ENCODE measurements at places on chromosomes 5 and 9.

DNA sequence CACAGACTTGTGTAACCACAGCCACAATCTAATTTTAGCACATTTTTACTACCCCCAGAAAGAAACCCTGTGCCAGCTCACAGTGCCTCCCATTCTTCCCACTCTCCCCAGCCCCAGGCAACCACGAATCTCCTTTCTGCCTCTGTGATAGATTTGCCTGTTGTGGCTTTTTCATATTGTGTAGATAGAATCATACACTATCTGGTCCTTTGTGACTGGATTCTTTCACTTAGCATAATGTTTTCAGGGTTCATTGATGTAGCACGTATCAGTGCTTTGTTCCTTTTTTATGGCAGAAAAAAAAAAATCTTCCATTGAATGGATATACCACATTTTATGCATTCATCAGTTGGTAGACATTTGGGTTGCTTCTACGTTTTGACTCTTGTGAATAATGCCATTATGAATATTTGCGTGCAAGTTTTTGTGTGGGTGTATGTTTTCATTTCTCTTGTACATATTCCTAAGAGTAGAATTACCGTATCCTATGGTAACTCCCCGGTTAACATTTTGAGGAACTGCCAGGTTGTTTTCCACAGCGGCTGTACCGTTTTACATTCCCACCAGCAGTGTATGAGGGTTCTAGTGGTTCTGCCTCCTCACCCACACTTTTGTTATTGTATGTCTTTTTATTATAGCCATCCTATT, 64.5 kb downstream of the RCL1 start:
- DNase-seq, result no peak

- DNase-seq, result no peak
Observed at GRCh38 chr9:100219347-100219746, 120.3 kb downstream of the INVS start.

- DNase-seq, result peak; percentile 80
Observed at GRCh38 chr9:127903557-127904475, 4.4 kb upstream of the ST6GALNAC6 start.

GRCh38 chr9:132235894-132236661, 74.2 kb downstream of the NTNG2 start:
- peak; percentile 74 for DNase-seq

- DNase-seq, result no peak
Observed at GRCh38 chr5:13643734-13644133, 300.8 kb downstream of the DNAH5 start.

DNA sequence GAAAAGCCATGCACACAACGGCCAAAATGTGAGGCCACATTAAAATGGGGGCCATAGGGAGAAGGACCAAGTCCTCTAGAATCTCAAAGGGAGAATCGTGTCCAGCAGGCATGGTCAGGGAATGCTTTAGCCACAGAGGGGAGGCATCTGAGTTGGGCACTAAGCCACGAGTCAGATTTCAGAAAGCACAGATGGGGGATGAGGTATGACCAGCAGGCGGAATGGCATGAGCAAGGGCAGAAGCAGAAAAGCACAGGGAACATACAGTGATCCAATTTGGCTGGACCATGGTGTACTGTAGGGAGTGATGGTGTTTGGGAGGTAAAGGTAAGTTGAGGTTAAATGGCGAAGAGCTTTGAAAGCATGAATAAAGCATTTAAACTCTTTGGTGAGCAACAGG, 214.6 kb downstream of the TLE1 start:
- no peak for DNase-seq

GRCh38 chr9:90680534-90680933, 37.9 kb upstream of the DIRAS2 start:
- no peak for DNase-seq

- peak; percentile 84 for DNase-seq
Observed at GRCh38 chr9:128912270-128912853, 8.4 kb upstream of the PHYHD1 start.
